Stimulated activated CD4-positive, alpha-beta T cell treated with anti-CD3 and anti-CD28 coated beads, Interleukin-12 subunit alpha, Interleukin-12 subunit beta, amount 100 ng/mL, for 4 hours (primary cell): ENCODE measurements at places on chromosomes 1 and 21.

- DNase-seq, result no peak
Observed at GRCh38 chr1:57633056-57633455, 209.2 kb upstream of the DAB1 start.

GRCh38 chr1:30191154-30191702 is 532.2 kb downstream of the MATN1 start:
- no peak for DNase-seq

GRCh38 chr1:17065666-17066065 is 11.8 kb upstream of the SDHB start:
- DNase-seq, result no peak

GRCh38 chr21:30232011-30232410 is 16.1 kb upstream of the CLDN8 start:
- no peak for DNase-seq

GRCh38 chr1:200298242-200298641 is 111.6 kb downstream of the ZNF281 start:
- no peak for DNase-seq

- no peak for DNase-seq
Observed at GRCh38 chr1:117686907-117687306, 81.1 kb downstream of the TENT5C start.

DNA sequence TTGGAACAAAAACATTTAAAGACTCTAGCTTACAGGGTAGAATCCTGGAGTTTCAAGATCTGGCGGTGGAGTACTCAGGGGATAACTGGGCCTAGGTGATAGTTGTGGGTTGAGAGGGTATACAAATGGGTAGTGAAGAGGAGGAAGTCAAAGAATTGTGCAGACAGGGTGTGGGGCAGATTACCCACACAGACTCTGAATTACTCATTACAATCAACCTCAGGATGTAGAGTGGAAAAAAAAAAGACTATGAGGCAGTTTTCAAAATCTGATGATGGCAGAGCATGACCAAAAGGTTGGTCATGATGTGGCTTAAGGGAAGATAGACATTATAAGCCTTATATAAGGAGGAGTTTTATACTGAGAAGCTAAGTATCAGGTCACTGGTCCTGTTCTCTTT is 44.1 kb upstream of the GLIS1 start:
- no peak for DNase-seq

- DNase-seq, result no peak
Observed at GRCh38 chr21:14050121-14050520, 160.6 kb downstream of the LIPI start.

DNA sequence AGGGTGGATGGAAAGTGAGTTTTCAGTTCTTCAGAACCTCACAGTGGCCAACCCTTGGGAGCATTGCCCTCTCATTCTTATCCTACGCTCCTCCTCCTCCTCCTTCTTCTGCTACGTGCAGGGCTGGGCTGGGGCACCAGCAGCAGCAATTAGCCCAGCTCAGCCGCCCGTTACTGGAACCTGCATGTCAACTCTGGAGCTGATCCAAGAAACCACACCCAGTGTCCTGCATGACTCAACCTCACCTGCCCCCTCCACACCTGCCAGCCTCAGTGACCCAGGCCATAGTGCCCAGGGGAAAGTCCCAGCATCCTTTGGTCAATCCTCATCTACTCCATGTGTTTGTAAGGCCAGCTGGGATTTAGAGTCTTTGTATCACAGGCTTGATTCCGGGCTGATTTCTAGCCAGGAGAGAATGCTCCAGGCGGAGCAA is 12.6 kb downstream of the ELF3 start:
- no peak for DNase-seq

GRCh38 chr1:29821605-29822004 is 585.3 kb downstream of the PTPRU start:
- DNase-seq, result no peak

DNA sequence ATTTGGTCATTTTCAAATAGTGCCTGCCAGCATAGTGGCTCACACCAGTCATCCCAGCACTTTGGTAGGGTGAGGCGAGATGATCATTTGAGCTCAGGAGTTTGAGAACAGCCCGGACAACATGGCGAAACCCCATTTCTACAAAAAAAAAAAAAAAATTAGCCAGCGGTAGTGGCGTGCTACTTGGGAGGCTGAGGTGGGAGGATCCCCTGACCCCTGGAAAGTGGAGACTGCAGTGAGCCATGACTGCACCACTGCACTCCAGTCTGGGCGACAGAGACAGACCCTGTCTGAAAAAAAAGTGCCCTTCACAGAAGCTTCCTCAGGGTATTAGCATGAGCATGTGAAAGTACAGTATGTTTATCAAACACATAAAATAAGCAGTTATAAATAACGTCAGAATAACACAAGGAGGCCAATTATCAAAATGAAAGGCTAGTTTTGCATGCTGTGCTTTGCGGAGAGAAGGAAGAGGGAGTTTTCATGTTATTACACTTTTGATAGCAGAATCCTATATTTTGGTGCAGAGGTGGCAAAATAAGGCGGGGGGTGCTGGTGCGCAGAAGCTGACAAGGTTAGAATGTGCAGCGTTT is 781 bp upstream of the METTL13 start:
- DNase-seq, result no peak

DNA sequence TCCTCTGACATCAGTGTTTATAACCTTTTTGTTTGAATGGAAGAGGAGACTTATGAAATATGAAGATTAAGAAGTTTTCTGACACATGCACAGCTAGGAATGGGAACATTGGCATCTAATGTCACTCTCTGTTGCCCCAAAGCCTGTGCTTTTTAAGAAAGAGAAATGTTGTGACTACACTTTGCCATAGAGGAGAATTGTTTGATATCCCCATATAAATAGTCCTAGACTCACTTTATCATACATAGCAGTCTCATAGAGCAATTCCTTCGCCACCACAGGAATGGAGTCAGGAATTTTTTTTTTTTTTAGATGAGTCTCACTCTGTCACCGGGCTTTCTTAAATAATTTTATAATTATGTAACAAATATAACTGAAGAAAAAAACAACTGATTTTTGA is 1.5 kb downstream of the KRTAP21-3 start:
- DNase-seq, result no peak

DNA sequence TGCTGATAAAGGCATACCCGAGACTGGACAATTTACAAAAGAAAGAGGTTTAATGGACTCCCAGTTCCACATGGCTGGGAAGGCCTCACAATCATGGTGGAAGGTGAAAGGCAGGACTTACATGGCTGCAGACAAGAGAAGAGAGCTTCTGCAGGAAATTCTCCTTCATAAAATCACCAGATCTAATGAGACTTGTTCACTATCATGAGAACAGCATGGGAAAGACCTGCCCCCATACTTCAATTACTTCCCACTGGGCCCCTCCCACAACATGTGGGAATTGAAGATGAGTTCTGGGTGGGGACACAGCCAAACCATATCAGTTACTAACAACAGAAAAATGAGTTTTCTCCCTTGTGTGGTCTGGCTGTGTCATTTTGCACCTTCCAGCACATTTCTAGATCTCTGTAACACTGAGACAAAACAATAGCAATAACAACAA is 741.4 kb downstream of the KCNT2 start:
- DNase-seq, result no peak

- no peak for DNase-seq
Observed at GRCh38 chr1:240528591-240528990, 83.4 kb downstream of the GREM2 start.

GRCh38 chr1:182205351-182206022 is 144.0 kb upstream of the ZNF648 start:
- DNase-seq, result no peak

DNA sequence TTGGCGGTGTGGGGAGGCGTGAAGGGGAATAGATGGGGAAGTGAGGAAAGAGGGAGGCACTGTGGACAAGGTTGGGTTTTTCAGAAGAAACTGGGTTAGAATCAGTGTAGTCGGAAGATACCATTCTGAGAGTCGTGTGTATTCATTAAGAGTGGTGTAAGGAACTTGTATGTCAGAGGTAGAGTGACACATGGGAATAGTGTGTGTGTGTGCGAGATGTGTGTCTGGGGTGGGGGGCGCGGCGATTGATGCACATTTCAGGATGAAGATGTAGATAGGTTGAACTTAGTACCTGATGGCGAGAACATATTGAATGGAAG is 878 bp downstream of the SMG7 start:
- no peak for DNase-seq

- no peak for DNase-seq
Observed at GRCh38 chr1:109815809-109816174, 52.1 kb upstream of the EPS8L3 start.

DNA sequence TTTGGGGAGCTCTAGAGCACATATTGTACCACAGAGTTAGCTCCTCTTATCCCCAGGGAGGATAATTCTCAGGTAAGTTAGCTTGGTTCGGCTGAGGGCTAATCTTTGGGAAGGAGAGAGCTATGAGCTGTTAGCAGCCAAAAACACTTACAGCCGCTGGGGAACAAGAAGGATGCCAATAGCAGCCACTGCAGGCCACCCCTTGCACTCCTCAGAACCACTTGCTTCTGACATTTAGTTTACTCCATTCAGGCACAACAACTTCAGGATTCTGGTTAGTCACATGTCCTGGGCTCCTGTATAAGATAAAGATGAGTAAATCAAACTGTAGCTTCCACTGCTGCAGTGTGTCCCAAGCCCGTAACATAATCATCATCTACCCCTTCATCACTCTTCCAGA is 212.6 kb upstream of the ADGRL2 start:
- DNase-seq, result no peak

- DNase-seq, result peak; percentile 95
Observed at GRCh38 chr1:40373323-40374283, at the start of gene SMAP2. Gene SMAP2, plus strand, starts transcription at chr1:40373727. Its CDS starts 394 bp downstream, at chr1:40374121.

DNA sequence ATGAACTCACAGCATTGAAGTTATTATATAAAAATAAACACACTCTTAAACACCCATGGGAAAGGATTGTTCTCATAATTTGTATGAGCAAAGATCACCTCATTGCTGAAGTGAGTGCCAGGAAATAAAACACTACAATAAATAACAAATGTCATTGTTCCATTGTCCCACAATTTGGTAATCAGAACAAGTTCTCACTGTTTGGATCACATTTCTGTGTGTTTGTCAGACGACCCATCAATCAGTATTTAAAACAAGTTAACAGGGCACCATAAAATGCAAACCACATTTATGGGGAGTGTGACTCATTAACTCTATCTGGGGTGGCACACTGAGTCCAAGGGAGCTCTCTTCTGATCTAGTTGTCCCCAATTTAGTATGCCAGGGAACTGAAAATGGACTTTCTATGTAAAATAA is 124.5 kb downstream of the PTPRC start:
- DNase-seq, result no peak

GRCh38 chr1:27021354-27022031 is 8.8 kb upstream of the TENT5B start:
- DNase-seq, result no peak

DNA sequence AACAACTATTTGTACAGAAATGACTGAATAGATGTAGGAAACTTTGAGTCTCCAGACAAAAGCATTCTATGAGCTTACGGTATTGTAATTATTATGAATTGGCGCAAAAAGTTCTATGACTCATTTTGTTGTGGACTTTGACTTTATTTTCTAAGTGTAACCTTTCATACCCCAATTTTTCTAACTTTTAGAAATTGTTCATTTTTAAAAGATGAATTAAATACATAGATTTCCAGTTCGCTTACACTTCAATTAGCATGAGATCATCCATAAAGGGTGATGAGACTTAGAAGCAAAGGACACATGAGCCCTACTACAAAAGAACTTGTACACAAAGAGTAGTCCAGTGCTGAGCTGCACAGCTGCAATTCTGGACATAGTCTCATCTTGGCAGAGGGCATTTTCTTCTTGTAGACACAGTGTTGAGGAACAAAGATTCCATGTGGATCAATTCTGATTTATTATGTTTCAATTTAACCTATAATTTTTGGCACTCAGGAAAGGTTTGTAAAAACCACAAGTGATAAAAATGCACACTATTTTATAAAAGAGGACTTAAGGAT is 431.1 kb downstream of the LRRIQ3 start:
- no peak for DNase-seq

GRCh38 chr1:218312509-218312908 is 27.4 kb downstream of the RRP15 start:
- no peak for DNase-seq

DNA sequence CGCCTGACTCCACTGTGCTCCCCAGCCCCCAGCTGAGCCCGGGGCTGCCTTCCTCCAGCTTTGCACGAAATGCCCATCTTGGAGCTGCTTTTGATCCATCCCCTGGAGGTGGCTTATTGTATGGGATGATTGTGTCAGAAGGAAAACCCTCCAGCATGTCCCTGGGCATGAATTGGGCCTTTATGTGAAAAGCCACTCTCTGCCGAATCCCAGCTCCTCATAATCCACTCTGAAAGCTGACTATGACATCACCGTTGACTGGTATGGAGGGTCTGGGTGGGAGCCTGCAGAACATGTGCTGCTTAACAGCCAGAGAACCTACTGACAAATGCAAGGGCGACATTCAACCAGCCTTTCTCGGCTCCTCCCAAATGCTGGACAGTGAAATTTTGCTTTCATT is 74.6 kb downstream of the NENF start:
- DNase-seq, result no peak

DNA sequence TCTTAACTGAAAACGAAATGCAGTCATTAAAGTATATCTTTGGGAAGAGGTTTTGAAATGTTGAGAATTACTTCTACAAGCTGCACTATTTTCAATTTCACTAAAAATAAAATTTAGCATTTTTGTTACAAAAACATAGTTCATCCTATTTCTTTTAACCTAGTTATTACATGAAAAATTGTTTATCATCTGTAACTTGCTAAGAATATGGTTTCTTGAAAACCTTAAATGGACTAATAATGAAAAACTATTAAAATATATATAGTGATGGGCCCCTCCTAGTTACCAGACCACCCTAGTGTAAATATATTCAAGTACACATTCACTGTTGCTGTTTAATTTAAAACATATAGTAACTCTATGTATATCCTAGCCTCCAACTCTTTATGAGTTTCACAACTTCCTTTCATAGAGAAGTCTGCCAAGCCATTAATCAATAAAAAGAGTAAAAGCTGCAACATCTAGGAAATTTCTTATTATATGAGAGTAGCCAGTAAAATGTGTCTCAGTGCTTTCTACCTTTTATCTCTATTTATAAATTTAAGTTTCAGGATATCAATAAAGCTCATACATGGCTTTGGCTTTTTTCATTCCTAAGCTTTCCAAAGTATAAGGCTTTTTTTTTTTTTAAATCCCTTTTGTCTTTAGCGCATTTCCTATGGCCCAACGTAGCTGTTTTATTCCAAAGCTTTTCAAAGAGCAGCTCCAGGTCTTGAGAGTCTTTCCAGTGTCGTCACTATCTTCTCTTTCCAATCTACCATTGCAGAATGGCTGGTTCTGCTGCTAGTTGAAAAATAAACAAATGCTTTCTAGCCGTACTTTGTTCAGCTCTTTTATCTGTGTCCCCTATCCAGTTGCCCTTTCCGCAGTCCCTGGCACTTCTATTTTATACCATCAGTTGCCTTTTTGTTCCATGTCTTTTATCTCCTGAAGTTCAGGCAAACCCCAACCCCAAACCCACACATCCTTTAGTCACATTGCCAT is 6.5 kb downstream of the IRF2BP2 start:
- DNase-seq, result no peak

GRCh38 chr1:202013603-202014002 is 3.2 kb downstream of the ELF3 start:
- no peak for DNase-seq

GRCh38 chr1:60960891-60961461 is 121.4 kb upstream of the NFIA start:
- no peak for DNase-seq

- DNase-seq, result no peak
Observed at GRCh38 chr1:61289232-61290098, 207.1 kb downstream of the NFIA start.
